ENCODE measurements at places on chromosomes 2 and 18. TPM values are rescaled to one million over a fixed set of nuclear protein-coding genes. Genes with fewer than 3 reads are reported as not detected.
A peak's percentile ranks its signal among the peaks of the same experiment; 100 is the strongest.

The MARCO gene
- total RNA-seq = 2.4 TPM

The CCDC150 gene
- total RNA-seq = 5.5 TPM

The TACR1 gene
- total RNA-seq = not detected

The KLHL41 gene
- 0.35 TPM for total RNA-seq

The RAPH1 gene
- 78.0 TPM for total RNA-seq

The NFU1 gene
- 29.5 TPM for total RNA-seq

The UGT1A3 gene
- not detected for total RNA-seq

The VWA3B gene
- not detected for total RNA-seq

DNA sequence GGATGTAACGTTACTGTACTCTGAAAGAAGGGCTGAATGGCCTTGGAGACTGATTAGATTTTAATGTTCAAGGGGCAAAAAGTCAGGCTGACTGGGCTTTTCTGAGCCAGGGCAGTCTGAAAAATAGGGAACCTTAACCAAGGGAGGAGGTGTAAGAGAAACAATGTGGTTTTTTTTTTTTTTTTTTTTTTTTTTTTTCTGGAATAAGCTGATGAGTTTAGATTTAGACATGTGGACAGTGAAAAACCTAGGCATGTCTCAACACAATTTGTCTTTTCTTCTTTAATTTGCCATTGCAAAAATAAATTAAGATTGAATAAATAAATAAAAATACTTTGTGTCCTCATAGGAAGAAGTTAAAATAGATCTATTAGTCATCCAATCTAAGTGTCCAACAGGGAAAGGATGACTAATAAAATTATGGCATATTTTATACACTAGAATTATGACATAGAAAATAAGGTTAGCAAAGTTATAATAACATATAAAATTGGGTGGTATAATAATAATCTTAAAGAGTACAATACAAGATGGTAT, 237.6 kb upstream of the TRIB2 start:
- DNase-seq = peak; percentile 40

DNA sequence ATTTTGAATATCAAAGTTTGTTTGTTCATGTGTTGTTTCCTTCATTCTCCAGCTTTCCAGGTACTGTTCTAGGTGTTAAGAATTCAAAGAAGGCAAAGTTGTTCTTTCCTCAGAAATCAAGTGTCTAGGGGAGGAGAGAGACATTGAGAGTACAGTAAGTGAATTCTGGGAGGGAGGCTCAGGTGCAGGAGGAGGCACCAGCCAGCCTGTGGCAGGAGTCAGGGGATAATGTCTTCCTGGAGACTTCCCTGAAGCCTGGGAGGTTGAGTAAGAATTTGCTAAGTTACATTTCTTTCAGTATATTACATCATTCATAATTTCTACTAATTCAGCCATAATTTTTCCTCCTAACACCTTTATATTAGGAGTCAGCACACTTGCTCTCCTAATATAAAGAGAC, 462.1 kb downstream of the TDRD15 start:
- no peak for DNase-seq

- no peak for DNase-seq
Measured at GRCh38 chr2:24642351-24642750, 150.8 kb downstream of the PTRHD1 start.

DNA sequence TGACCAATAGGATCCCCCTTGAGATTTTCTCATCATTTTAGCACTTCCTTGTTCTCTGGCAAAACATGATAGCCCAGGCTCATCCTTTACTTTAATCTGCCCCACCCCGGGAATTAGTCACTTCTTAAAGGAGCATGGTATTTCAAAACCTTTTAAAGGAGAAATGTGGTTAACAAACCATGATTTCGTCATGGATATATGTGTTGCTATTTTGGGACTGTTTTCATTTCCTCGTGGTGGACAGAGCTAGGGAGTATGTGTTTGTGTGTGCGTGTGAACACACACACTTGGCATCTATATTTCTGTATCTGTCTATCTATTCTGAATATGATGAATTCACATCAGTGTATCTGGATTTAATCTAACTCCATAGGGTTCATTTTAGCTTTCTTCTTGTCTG, 128.1 kb downstream of the BIRC6 start:
- DNase-seq = peak; percentile 92

DNA sequence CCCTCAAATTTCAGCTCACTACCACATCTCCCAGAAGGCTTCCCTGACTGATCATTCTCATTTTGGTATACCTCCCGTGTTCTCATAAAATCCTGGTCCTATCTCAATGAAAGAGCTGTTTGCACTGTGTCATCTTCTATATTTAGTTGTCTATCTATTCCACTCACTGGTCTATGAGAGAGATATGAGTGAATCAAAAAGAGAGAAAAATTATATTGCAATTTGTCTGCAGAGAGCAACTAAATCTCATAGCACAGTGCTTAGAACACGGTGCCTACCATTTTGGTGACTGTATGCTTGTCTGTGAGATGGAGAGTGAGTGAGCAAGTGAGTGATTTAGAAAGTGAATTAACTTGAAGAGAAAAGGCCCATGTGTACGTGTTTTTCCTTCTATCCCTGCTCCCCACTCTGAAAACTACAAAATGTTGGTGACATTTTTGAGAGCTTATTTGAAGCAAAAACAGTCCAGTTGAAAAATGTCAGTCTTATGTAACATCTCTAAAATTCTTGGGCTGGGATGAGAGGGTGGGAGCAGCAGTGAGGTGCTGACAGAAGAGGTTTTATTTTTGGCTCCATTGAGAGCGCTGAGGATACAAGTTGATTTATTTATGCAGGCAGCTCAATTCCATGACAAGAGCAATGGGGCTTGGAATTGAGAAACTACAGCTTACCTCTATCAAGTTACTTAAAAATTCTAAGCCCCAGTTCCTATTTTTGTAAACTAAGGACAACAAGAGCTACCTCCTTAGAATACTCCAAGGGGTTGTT, 373.5 kb upstream of the CHST9 start:
- DNase-seq = no peak

DNA sequence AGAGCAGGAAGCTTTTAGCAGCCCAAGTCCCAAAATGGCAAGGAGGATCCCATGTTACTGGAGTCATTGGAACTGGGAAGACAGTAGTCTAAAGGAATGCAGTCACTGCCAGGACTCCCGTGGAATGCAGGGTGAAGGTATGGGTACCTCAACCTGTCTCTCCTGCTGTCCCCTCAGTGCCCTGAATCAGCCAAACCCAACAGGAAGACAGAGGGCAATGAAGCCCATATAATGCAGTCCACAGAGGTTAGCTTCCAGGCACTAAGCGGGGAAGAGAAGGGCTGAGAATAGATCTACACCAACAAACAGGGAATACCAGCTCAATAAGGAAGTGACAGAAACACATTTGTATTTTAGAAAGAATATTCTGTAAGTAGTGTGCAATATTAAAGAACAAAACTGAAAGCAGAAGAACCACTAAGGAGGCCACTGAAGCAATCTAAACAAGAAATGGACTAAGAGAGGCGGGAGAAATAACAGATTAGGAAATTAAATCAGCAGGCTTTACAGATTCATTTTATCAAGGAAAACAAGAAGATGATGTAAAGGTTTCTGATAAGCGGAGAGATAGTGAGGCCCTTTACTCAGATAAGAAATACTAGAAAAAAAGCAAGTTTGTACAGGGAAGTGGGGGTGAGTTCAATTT, 8.3 kb downstream of the NEMP2 start:
- DNase-seq = no peak

All from MCF 10A (cell line).